ENCODE measurements at places on chromosomes 1 and 21.

DNA sequence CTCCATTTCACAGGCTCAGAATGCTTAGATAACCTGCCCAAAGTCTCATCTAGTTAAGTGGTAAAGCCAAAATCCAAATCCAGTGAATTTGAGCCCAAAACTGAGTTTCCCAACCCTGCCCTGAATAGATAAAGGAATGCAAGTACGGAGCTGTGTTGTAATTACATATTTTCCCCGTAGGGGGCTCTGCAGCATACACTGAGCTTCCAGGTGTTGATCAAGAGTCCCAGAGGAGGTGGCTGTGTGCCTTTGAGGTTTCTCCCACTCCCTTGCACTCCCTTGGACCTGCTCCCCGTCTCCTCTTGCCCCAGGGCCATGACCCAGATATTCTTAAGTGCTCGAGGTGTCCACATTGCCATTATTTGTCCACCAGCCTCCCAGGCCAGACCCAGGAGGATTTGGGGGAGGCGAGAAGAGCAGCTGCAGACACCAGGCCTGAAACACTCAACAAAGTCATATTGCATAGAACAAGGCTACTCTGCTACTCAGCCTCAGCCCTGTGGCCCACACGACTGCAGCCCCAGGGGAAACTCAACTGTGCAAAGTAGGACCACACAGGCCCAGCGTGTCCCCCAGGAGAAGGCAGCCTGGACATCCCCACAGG, 18.4 kb upstream of the LY9 start:
- H3K27me3 ChIP-seq, result peaks cover 3% of the 10 kb centered on the region
- peaks cover 9% of the 10 kb centered on the region for H3K4me1 ChIP-seq
- H3K36me3 ChIP-seq, result no peaks in the 10 kb centered on the region

- H3K4me1 ChIP-seq, result peaks cover 52% of the 10 kb centered on the region
- H3K27me3 ChIP-seq, result no peaks in the 10 kb centered on the region
- no peaks in the 10 kb centered on the region for H3K36me3 ChIP-seq
- H3K4me3 ChIP-seq, result peak overlapping the region; percentile 97
- DNase-seq, result no peak
Measured at GRCh38 chr1:116374353-116375147, 1.5 kb downstream of the ATP1A1 start.

DNA sequence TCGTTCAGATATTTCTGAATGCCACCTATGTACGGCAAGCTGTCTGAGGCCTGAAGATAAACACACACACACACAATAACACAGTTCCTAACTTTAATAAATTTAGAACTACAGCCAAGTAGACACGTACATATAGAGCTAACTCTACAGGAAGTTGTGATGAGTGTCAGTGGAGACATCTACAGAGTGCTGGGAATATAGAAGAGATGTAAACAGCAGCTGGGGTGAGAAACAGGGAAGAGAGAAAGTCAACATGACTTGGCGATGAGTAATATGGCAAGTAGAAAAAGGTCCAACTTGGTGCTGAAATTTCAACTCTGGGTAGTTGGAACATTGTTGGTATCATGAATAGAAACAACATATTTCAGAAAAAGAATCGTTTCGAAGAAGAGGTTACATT, 206.5 kb downstream of the ZP4 start:
- DNase-seq, result no peak
- no peak overlapping the region for H3K27ac ChIP-seq
- no peaks in the 10 kb centered on the region for H3K4me1 ChIP-seq
- H3K4me3 ChIP-seq, result no peak overlapping the region
- no peaks in the 10 kb centered on the region for H3K36me3 ChIP-seq

DNA sequence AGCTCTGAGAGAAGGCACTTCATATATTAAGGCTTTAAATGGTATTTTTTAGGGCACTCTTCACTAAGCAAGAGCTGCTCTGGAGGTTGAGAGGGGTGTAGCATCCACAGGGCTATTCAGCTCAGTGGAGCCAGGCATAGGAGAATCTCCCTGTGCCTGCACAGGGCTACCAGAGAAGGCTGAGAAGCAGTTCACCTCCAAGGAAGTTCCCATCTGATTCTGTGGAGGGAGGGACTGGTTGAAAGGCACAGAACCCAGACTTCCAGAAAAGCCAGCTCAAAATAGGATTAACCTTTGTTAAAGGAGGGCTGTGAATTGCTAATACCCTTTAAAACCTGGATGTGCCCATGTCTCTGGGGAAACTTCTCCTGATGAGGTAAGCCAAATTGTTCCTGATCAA, 304.5 kb downstream of the TTLL7 start:
- no peak overlapping the region for H3K27ac ChIP-seq
- H3K36me3 ChIP-seq, result peaks cover 7% of the 10 kb centered on the region
- peaks cover 74% of the 10 kb centered on the region for H3K27me3 ChIP-seq
- peaks cover 27% of the 10 kb centered on the region for H3K4me1 ChIP-seq

- DNase-seq, result no peak
- no peak overlapping the region for H3K27ac ChIP-seq
- H3K27me3 ChIP-seq, result no peaks in the 10 kb centered on the region
- peaks cover 5% of the 10 kb centered on the region for H3K4me1 ChIP-seq
- H3K36me3 ChIP-seq, result peaks cover 3% of the 10 kb centered on the region
Measured at GRCh38 chr21:26920055-26920454, 46.8 kb downstream of the ADAMTS5 start.

DNA sequence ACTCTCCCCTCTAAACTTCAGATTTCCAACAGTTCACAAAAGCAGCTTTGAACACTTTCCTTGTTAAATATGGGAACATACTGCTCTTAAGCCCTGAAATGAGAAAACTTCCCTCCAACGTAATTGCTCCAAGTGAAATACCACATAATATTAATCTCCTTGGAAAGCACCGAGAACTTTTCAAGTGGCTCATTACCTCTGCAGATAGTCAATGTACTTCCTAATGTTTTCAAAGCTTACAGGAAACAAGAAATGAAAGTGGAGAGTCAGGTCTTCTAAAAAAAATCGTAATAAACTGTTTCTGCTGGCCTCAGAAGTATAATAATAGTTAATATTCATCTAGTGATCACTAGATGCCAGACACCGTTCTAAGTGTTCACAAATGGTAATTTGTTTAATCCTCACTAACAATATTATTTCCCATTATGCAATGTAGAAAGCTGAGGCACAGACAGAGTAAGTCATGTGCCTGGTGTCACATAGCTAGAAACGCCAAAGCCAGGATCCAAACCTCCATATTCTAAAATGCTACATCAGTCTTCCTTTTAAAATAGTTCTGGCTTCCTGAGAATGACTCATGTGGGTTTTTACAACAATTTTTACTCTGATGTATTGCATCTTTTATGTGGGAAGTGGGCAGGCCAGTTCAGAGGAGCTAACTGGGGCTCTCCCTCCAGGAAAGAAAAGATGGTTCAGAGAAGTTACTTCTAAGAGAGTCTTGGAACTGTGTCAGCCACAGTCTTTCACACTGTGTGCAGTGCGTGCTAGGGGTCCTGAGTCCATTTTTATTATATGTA, 177.2 kb downstream of the PLPPR4 start:
- H3K36me3 ChIP-seq, result no peaks in the 10 kb centered on the region
- H3K27me3 ChIP-seq, result no peaks in the 10 kb centered on the region
- H3K27ac ChIP-seq, result no peak overlapping the region
- DNase-seq, result no peak
- no peaks in the 10 kb centered on the region for H3K4me1 ChIP-seq

All from type B pancreatic cell (in vitro differentiated cells).